ENCODE measurements at places on chromosomes 6 and 20.

- DNase-seq = no peak
Measured at GRCh38 chr6:57207141-57207540, 15.0 kb downstream of the RAB23 start.

DNA sequence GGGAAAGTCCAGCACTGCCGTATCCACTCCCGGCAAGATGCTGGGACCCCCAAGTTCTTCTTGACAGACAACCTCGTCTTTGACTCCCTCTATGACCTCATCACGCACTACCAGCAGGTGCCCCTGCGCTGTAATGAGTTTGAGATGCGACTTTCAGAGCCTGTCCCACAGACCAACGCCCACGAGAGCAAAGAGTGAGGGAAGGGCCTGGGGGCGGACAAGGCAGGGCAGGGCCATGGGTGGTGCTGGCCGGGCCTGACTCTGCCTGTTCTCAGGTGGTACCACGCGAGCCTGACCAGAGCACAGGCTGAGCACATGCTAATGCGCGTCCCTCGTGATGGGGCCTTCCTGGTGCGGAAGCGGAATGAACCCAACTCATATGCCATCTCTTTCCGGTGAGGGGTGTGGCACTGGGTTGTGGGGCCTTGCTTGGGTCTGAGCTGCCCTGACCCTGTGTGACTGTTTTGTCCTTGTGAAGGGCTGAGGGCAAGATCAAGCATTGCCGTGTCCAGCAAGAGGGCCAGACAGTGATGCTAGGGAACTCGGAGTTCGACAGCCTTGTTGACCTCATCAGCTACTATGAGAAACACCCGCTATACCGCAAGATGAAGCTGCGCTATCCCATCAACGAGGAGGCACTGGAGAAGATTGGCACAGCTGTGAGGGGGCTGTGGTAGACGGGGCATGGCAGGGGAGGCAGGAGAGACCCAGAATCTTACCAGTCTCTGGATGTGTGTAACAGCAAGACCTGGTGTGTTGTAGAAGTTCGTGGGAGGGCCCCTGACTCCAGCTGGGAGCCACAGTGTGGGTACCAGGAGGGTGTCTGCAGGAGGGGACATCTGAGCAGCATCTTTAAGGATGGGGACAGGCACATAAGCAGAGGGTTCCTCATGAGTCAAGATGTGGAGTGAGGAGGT, 29.1 kb downstream of the PLCG1 start:
- DNase-seq = no peak

DNA sequence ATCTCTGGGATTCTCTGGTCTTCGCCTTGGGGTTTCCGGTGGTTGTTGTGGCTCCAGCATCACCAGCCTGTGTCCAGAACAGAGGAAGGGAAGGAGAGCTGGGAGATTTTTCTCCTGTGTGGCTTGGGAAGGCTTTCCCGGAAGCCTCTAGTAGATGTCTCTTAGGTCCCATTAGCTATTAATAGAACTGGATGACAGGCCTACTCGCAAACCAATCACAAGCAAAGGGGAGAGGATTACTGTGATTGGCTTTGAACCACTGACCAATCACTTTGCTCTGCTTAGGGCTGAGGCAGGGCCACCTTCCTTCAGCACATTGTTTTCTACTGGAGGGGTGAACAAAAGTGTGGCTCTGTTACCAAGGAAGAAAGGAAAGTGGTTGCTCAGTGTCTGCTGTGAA, 203.4 kb upstream of the SULF2 start:
- no peak for DNase-seq

DNA sequence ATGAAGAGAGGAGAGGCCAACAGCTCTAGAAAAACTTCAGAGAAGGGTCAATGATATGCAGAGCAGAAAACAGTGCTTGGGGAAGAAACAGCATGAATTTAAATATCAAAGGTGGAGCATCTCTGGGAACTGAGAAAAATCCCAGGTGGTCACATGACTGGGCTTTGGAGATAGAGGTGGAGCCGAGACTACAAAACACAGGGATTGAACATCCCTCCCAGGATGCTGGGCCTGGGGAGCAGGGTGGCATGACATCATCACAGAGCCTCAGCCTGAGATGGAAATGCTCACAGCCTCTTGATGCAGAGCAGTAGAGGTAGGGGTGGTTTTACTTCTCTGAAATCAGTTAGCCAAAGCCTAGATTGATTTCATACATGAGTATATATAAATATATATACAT, 529.5 kb downstream of the PRKN start:
- no peak for DNase-seq

- no peak for DNase-seq
Measured at GRCh38 chr6:159086033-159086618, 41.3 kb upstream of the TAGAP start.

DNA sequence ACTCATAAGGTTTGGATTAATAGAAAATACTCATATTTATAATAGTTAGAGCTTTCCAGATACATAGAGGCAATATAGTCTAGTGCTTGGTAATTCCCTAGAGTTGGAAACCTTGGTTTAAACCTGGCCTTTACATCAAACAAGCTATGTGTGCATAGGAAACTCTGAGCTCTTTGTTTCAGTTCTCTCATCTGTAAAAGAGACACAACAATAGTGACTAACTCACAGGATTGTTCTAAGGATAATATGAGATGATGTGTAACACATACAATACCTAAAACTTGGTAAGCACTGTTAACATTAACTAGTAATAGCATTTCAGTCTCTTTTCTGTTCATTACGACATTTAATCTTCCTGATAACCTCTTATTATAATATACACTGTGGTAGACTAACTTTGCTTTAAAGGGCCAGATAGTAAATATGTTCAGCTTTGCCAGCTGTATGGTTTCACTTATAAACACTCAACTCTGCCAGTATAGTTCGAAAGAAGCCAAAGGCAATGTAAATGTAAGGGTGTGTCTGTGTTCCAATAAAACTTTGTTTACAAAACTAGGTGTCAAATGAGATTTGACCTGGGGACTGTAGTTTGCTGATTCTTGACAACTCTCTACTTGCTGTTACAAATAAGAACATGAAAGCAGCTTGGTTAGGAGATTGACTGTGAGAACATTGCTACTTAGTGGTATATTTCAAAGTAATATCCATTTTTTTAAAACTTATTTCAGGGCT, 370.6 kb upstream of the FLRT3 start:
- DNase-seq = no peak
